ENCODE measurements at places on chromosomes 2 and 18. TPM values are rescaled to one million over a fixed set of nuclear protein-coding genes. Genes with fewer than 3 reads are reported as not detected.

DSG2 gene
- total RNA-seq = 0.43 TPM

TRIM54 gene
- 0.23 TPM for total RNA-seq

RALB gene
- total RNA-seq = 17.6 TPM

SCN9A gene
- total RNA-seq = not detected

EPG5 gene
- 15.3 TPM for total RNA-seq

INPP5D gene
- 40.2 TPM for total RNA-seq

CMPK2 gene
- total RNA-seq = 3.2 TPM

CAPN14 gene
- 0.69 TPM for total RNA-seq

SPHKAP gene
- total RNA-seq = not detected

TTN gene
- total RNA-seq = 4.3 TPM

GNAL gene
- not detected for total RNA-seq

ANKRD30BL gene
- total RNA-seq = not detected

MYL12B gene
- total RNA-seq = 264 TPM

AFTPH gene
- total RNA-seq = 31.1 TPM

All from activated CD8-positive, alpha-beta T cell treated with anti-CD3 and anti-CD28 coated beads for 36 hours (primary cell).